ENCODE measurements at places on chromosomes 3 and 15.

- no peak for DNase-seq
Measured at GRCh38 chr3:196194542-196194915, 16.7 kb downstream of the ZDHHC19 start.

DNA sequence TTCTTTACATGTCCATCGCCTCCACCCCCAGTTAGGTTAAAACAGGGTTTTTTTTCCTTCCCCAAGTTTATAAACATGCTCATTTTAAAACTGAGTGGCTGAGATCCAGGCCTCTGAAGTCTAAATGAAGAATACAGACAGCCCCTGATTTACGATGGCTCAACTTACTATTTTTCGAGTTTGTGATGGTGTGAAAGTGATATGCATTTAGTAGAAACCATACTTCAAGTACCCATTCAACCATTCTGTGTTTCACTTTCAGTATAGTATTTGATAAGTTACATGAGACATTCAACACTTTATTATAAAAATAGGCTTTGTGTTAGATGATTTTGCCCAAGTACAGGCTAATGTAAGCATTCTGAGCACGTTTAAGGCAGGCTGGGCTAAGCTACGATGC is 30.5 kb upstream of the GNB5 start:
- DNase-seq: no peak

DNA sequence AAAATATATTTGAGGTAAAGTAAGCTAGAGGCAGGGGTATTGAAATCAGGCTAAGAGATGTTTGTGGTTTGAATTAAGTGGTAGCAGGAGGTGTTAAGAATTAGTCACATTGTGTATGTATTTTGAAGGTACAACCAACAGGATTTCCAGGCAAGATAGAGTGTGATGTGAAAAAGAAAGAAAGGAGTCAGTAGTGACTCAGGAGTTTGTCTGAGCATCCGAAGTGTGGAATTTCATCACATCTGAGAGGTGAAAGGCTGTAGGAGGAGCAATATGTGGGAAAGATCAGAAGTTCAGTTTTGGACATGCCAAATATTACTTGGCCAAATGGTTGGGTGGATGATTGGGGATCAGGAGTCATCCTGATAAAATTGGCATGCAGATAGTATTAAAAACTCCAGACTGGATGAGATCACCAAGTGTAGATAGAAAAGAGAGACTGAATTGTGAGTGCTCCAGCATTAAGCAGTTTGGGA is 32.1 kb upstream of the EBLN2 start:
- DNase-seq: peak; percentile 95

GRCh38 chr3:28317438-28318022 is 31.0 kb upstream of the ZCWPW2 start:
- DNase-seq: peak; percentile 51

- no peak for DNase-seq
Measured at GRCh38 chr15:35603856-35604255, 57.9 kb upstream of the DPH6 start.

DNA sequence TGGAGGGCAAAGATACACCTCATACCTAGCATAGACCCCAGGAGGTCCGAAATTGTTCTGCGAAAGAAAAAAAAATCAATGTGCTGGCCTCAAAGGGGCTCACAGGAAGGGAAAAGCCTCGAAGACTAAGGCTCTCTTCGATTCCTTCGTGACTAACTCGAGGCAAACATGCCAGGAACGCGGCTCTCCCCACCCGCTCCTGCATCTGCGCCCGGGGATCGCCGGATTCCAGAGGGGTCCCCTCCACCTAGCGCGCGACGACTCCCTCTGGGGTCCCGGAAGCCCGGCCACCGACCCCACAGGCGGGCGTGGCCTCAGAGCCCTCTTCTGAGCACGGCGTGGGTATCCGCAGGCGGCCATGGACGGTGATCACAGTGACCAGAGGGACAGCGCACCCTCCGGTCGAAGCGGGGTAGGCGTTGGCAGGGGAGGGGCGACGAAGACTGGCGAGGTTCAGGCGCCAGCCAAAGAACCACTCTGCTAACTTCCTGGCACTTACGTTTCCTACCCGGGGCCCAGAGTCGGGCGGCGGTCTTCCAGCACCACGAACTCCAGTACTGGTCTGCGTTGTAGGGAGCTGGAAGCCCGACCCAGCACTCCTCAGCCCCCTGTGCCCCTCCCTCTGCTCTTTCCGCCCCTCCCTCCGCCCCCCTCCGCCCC is 515 bp upstream of the EIF3J start:
- peak; percentile 63 for DNase-seq

GRCh38 chr3:117814975-117815374 is 1105.4 kb downstream of the TUSC7 start:
- DNase-seq: no peak

DNA sequence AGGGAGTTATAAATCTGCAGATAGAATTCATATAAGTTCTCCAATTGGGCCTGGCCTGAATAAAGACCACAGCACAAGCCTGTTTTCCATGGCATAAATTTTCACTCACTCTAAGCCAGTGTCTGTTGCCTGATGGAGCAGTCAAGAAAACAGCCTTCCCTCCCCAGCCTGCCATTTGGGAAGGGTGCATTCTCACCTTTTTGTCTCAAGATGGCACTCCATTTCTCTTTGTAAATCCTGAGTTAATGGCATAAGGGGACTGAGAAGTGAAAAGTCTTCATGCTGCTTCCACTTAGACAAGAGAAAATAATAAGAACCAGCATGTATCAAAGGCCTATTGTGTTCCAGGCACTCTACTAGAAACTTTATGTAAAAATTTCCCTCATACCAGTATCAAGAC is 115.6 kb upstream of the MANF start:
- no peak for DNase-seq

GRCh38 chr3:128503164-128503651 is 10.2 kb upstream of the GATA2 start:
- no peak for DNase-seq

GRCh38 chr3:128995737-128996136 is 1.9 kb upstream of the CFAP92 start:
- DNase-seq: no peak

GRCh38 chr3:48428088-48428571 is 1.8 kb downstream of the PLXNB1 start:
- DNase-seq: no peak

- DNase-seq: no peak
Measured at GRCh38 chr3:120399372-120399771, 50.2 kb upstream of the LRRC58 start.

- DNase-seq: no peak
Measured at GRCh38 chr3:4758249-4758860, 220.9 kb upstream of the BHLHE40 start.

- no peak for DNase-seq
Measured at GRCh38 chr15:90642464-90643300, 74.5 kb upstream of the BLM start.

- peak; percentile 90 for DNase-seq
Measured at GRCh38 chr3:98763076-98763475, at the start of gene ST3GAL6. ST3GAL6 (plus strand) TSS chr3:98763340; CDS start chr3:98768441, 5,101 bp downstream.

DNA sequence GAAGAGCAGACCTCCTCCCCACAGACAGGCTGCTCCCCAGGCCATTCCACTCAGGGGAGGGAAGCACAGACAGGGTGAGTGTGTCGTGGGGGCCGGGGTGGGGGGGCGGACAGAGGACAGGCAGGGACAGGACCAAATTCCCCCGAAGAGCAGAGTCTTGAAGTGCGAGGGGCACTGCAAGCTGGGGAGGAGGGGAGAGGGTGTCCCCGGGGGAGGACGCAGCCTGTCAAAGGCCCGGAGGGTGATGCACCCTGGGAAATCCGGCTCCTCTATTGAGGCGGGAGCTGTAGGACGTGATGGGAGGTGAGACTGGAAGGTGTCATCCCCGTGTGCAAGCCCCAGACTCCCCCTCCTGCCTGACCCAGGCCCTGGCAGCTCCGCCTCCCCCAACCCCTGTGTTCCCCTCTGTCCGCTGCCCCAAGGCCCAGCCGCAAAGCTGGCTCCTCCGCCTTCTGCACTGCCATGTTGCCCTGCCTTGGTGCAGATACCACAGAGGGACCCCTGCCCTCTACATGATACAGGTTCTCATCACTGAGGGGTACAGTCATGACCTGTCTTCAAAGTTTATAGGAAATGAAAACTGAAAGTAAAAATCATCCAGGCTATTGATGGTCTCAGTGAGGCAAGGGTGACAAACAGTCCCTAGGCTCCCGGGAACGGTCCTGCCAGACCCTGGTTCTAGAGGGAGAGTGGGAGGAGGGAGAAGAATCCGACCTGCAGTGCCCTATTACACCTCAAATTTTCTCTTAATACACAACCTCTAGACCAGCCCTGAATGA is 76.3 kb upstream of the IQSEC1 start:
- DNase-seq: no peak

DNA sequence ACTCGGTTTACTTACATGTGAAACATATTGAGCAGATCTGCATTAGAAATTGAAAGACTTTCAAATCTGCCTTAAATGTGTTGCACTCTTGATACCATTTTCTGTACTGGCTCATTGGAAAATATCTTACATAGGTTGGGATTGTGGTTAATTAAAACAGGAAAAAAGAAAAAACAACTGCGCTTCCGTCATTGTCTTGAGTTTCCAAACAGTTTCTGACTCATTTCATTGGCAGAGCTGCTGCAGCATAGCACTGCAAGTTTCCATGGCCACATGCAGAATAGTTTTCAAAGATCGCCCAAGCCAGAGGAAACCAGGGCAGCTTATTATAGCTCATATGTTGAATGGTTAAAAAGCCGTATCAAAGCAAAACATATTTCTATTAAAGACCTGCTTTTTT is 446.6 kb upstream of the BCHE start:
- DNase-seq: peak; percentile 94

- DNase-seq: no peak
Measured at GRCh38 chr3:61052851-61053250, 198.4 kb downstream of the FHIT start.

DNA sequence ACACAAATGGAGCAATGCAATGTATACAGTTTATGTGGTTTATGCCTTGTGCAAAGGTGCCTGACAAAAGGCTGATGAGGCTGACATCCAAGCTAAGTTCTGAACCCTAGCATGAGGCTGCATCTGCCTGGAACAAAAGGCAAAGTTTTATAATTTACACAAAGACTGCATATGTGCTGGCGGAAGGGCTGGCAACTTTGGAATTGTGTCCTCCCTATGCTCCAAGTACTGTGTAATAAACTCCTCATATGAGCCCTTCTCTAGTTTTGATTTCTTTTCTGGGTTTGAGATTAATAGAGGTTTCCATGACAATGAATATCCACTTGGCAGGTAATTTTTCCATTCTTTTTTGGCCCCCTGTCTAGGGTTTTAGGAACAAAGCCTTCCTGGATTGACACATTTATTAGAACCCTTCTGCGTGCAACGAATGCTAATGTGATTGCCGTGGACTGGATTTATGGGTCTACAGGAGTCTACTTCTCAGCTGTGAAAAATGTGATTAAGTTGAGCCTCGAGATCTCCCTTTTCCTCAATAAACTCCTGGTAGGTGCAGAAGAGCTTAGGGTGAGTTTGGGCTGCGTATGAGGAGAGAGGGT is 10.8 kb downstream of the PLA1A start:
- no peak for DNase-seq

DNA sequence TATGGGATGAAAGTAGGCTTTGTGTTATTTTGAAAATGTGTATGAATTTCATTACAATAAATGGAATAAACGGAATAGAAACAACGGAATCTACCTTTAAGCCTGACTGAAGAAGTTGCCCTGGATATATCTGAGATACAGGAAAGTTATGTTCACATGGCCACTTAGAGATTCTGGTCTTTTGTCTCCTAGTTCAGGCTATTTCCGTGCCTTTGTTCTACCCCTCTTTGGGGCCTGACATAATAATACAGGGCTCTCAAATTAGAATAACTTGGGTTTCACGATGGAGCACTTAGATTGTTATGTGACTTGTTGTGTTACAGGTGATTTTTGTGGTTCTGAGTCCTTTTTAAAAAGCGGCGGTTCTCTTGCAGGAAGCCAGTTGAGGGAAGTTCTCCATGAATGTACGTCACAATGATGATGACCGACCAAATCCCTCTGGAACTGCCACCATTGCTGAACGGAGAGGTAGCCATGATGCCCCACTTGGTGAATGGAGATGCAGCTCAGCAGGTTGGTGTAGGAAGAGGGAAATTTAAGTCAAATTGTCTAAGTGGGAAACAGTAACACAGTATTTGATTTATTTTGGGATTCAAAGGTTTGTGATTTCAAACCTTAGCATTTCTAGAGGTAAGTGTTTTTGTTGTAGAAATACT is 72.8 kb downstream of the FNDC3B start:
- DNase-seq: no peak

DNA sequence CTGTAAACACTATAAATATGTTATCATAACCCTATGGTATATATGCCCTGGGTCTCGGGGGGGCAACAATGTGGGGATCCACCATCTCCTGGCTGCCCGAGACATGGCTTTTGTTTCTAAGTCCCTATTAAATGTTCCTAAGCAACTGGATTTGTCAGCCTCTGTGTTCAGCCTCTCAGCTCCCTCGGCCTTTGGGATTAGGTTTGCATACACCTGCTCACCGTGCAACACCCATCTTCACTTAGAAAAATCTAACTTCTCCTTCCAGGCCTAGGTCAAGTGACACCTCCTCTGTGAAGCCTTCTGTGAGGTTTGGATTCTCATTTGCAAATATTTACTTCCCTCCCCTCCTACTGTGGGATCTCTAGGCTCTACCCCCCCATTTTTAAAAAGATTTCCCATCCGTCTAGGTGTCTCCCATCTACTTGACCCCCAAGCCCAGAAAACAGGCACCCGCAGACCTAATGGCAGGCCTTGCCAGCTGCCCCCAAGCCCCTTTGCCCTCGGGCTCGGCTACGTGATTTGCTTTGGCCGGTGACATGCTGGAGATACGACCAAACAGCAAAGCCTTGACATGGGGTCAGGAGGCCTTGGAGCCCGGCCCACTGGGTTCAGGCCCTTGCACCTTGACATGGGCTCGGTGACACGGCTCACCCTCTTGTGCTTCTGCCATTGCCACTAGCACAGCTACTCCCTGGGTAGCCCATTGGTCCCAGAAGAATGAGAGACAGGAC is 66.0 kb upstream of the BLM start:
- DNase-seq: no peak

DNA sequence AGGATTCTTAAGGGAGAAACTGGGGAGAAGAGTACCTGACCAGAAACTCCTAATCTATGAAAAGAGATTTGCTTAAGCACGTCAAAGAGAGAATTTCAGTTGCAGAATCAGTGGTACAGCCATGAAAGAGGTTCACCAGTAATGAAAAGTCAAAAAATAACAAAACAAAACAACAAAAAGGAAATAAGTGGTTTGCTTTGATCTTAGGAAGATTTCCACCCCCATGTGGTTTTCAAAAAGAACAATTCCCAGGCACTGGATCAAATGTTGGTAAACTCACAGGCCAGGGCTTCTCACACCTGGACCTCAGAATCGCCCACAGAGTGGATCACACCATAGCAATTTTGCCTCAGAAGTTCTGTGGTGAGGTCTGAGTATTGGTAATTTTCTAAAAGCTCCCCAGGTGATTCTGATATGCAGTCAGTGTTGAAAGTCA is 67.5 kb downstream of the TMEM39A start:
- DNase-seq: no peak

GRCh38 chr3:133388696-133389395 is 11.0 kb upstream of the BFSP2 start:
- no peak for DNase-seq
